ENCODE measurements at places on chromosomes 4 and X. TPM values are rescaled to one million over a fixed set of nuclear protein-coding genes. Genes with fewer than 3 reads are reported as not detected.

AKAP14 gene
- total RNA-seq, result 0.97 TPM

UPF3B gene
- total RNA-seq, result 2.7 TPM

NIPAL1 gene
- not detected for total RNA-seq

CT45A5 gene
- not detected for total RNA-seq

TMEM175 gene
- total RNA-seq, result 39.7 TPM

NCAPG gene
- total RNA-seq, result 2.9 TPM

CRMP1 gene
- total RNA-seq, result 42.8 TPM

NXF2B gene
- total RNA-seq, result not detected

GAGE12G gene
- not detected for total RNA-seq

CCDC149 gene
- total RNA-seq, result 18.7 TPM

NSG1 gene
- not detected for total RNA-seq

PDHA1 gene
- total RNA-seq, result 60.5 TPM

ZCCHC4 gene
- 15.3 TPM for total RNA-seq

PNMA6F gene
- not detected for total RNA-seq

NUDT10 gene
- total RNA-seq, result 3.8 TPM
